Activated CD4-positive, alpha-beta T cell treated with anti-CD3 and anti-CD28 coated beads, Interleukin-2, amount 50 U/mL, for 24 hours (primary cell): ENCODE measurements at places on chromosomes 3 and 15.

DNA sequence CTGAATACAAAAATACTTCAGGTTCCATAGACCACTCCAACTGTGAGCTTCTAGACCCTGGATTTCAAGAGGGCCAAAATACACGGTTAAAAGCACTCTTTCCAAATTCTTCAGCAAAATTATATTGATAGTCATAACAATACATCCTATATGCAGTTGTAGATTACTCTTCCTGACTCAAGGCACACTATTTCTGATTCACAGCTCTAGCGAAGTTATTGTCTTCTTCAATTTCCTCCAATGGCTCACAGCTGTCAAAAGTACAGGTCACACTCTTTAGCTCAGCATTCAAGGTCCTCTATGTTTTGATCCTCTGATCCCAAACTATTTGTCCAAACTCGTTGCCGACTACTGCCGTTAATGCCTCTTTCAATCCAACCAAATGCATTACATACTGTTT lies 13.5 kb upstream of the CCDC80 start:
- no peak for DNase-seq

GRCh38 chr3:192727032-192727847 lies at the start of gene FGF12:
TSS of gene FGF12 (minus strand) at chr3:192727541.
- no peak for DNase-seq

- DNase-seq, result peak; percentile 76
These were observed at the start of gene PLS1 for GRCh38 chr3:142595951-142596725. TSS of gene PLS1 (plus strand) at chr3:142596393. CDS start at chr3:142664238, 67,845 bp downstream.

- DNase-seq, result no peak
These were observed 374.4 kb downstream of the LPP start for GRCh38 chr3:188528396-188528795.

DNA sequence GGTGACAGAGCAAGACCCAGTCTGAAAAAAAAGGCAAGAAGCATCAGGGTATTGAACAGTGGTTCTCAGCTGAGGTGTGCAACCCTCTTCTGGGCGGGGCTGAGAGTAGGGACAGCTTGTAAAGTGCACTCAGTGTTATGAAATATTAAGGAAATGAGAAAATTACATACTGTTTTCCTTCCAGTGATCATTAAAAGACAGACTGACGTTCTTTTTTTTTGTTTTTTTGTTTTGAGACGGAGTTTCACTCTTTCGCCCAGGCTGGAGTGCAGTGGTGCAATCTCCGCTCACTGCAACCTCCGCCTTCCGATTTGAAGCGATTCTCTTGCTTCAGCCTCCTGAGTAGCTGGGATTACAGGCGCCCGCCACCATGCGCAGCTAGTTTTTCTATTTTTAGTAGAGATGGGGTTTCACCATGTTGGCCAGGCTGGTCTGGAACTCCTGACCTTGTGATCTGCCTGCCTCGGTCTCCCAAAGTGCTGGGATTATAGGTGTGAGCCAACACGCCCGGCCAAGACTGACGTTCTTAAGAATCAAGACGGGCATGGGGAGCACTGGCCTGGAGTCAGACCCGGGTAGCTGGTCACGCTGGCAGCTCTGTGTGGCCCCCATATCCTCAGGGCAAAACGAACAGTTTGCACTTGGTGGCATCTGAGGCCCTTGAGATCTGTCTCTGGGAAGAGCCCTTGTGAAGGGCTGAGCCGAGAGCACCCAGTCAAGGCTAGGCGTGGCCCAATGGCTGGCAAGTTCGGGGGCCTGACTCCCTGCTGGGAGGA lies 11.4 kb downstream of the MAN2A2 start:
- no peak for DNase-seq

DNA sequence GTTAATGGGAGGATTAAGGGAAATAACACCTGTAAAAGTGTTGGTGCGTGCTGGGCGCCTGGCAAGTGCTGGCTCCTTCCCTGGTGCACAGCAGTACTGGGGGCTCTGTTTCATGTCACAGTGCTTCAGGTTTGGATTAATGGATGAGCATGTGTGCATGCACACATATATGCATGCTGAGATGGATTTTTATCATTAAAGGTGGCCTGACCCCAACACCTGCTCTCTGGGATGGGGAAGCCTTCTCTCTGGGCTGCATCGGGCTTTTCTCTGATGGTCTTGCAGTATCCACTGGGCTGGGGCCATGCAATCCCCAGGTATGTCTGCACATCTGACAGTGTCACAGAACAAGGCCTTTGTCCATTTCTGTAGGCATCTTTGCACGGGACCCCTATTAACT lies 127.5 kb upstream of the PLXNA1 start:
- no peak for DNase-seq

- no peak for DNase-seq
These were observed 26.6 kb upstream of the FNDC3B start for GRCh38 chr3:172012775-172013174.

DNA sequence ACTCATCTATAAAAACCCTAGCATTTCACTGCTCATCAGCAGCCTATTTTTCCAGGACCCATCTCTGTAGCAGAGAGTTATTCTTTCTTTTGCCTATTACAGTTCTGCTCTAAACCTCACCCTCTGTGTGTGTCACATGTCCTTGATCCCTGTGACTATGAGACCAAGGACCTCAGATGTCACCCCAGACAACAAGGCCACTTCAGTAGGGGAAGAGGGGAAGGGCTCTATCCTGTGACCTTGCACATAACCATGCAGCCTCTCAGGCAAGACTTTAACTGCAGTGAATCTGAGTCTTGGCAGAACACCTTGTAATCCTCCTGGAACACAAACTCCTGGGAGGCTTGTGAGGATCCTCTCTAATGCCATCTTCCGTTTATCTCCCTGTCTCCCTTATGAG lies 4.4 kb upstream of the ZNF589 start:
- no peak for DNase-seq
